GM03348 (cell line): ENCODE measurements at places on chromosomes 11 and 22.
A peak's percentile ranks its signal among the peaks of the same experiment; 100 is the strongest.

DNA sequence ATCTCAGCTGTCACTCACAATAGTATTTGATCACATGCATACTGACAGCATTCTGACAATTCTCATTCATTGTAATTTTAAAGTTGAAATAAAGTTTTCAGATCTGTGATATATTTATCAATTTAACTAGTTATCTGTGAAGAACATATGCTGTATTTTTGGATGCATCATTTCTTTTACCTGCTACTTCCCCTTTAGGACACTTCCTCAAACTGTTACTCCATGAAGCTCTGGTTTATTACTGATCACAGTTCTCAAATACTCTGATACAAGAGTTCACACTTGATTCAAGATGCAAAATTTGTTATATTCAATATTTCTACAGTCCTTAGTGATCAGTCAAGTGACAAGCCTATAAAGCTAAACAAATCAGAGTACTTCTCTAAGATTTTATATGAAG is 1655.2 kb downstream of the LRRC4C start:
- no peak for DNase-seq

DNA sequence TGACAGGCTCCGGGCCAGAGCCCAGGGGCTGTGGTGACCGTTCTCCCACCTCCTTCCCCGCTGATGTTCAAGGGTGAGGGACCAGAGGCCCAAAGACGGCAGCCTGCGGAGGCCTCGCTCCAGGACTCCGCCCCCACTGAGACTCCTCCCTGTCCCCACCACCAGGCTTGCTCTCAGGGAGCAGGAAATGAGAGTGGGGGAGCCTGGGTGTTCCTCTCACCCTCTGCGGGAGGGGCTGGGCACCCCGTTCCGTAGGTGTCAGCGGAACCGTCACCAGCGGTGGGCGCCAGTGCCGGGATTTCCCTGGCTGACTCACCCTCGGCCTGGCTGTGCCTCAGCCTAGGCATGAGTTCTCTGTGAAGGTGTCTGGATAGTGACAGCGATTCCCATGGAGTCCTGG is 15.7 kb downstream of the DAGLA start:
- DNase-seq = peak; percentile 88

DNA sequence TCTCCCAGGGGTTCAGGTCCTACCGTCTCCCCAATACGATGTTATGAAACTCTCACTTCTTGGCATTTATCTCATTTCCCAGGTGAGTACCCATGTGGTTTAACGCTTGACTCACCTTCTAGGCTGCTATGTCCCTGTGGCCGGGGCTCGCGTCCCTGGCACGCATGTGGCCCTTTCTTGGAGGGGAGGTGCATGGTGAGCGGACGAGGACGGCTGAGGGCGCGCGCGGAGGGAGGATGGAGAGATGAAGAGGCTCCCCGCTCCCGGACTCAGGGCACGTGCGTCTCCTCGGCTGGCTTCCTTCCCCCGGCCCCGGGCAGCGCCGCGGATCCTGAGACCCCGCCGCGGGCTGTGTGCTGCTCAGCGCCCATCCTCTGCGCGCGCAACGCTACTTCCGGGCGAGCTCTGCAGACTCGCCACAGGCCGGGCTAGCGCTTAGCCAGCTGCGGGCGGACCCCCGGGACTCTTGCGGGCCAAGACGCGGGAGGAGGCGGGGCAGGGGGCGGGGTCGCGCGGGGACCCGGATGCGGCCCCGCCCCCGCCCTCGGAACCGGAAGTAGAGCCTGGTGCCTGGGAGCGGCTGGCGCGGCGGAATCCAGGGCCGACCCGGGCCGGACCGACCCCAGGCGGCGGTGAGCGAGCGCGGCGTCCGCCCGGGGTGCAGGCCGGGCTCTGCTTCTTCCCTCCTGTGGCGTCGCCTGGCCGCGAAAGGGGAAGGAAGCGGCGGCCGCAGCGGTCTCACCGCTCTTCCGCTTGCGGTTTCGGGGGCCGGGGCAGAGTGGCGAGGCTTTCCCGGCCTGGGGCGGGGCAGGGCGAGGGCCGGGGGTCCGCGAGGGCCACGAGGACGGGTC is at the start of gene CTTN:
CTTN (plus strand) TSS at position 547 of the 851 bp plus-strand sequence. CDS start 8,769 bp downstream, outside the sequence.
- peak; percentile 99 for DNase-seq

GRCh38 chr11:57277845-57278720 is 41.0 kb upstream of the APLNR start:
- DNase-seq = peak; percentile 84

GRCh38 chr11:44407211-44407996 is 97.5 kb upstream of the ALX4 start:
- DNase-seq = no peak

- no peak for DNase-seq
Observed at GRCh38 chr11:59448484-59448883, 8.3 kb upstream of the OR4D6 start.

- peak; percentile 56 for DNase-seq
Observed at GRCh38 chr22:29641042-29641699, 37.7 kb downstream of the NF2 start.

DNA sequence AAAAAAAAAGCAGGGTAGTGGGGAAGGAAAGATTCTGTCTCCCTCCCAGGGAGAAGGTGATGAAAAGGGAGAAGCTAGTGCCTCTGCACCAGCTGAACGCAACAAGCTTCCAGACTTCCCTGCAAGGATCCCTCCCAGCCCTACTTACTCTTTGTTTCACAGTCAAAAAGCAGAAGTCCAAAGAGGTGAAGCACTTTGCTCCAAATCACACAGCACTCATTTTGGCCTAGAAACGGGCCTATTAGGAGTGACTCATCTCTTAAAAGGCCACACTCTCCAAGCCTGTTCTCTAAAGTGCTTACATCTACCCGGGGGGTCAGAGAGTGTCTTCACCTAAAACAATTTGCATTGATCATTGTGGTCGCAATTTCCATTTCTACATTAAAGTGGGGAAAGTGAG is 17.7 kb upstream of the GRK3 start:
- no peak for DNase-seq

DNA sequence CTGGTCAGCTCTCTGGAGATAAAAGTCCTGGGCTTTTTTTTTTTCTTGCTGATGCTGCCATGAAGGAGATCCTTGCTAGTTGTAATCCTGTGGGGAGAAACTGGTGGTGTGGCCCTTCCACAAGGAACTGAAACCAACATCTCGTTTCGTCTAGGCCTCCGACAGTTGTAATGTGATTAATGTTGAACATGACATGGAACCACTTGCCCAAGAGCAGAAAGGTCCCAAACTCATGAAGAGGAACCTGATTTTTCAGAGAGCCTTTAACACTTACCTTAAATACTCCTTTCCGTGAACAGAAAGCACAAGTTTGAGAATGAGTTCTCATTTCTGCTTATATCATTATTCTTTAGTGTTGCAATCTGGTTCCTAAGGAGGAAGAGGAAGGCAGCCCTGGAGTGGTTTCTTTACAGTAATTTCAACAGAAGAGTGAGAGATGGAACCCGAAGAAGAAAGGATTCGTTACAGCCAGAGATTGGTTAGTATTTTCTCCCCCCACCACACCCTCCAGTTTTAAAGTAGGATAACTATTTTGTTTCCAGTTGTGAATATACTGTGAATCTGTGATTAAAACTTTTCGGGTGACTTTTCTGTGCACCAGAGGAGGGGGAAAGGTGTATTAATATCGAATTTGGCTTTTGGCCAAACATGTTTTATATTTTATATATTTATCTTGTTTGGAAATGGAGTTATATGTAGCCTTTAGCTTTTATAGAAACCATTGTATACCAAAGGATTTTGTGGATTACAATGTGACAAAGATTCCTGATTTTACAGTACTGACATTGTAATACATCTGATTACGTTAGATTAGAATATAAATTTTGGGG is 2.0 kb downstream of the KDM2A start:
- DNase-seq = peak; percentile 27
